Melanocyte of skin (primary cell): ENCODE measurements at places on chromosomes 3 and 15. TPM values are rescaled to one million over a fixed set of nuclear protein-coding genes. Genes with fewer than 3 reads are reported as not detected.

SKOR1 gene
- 0.34 and 0.36 TPM in 2 replicates for total RNA-seq

ITPKA gene
- total RNA-seq, result 0.34 and 0.36 TPM in 2 replicates

RAD51 gene
- 9.4 and 10.0 TPM in 2 replicates for total RNA-seq

FYTTD1 gene
- total RNA-seq, result 33.7 and 44.3 TPM in 2 replicates

OIP5 gene
- total RNA-seq, result 20.2 and 26.0 TPM in 2 replicates

IQCF5 gene
- not detected in 2 replicates for total RNA-seq
